Placental pericyte (primary cell): ENCODE measurements at places on chromosomes 7 and 10. TPM values are rescaled to one million over a fixed set of nuclear protein-coding genes. Genes with fewer than 3 reads are reported as not detected.

Gene ASZ1
- not detected in 2 replicates for total RNA-seq

Gene ODAD2
- total RNA-seq = 0.22 and 1.0 TPM in 2 replicates

Gene PNPLA8
- total RNA-seq = 27.1 and 54.9 TPM in 2 replicates

Gene C7orf57
- under 0.01 TPM in 1 of 2 replicates, not detected in the other for total RNA-seq

Gene IDI2
- not detected in 2 replicates for total RNA-seq

Gene CDNF
- total RNA-seq = 0.86 and 1.1 TPM in 2 replicates

Gene TEX36
- total RNA-seq = not detected in 2 replicates

Gene SGCE
- total RNA-seq = 49.7 and 53.0 TPM in 2 replicates

Gene CRHR2
- not detected in 2 replicates for total RNA-seq

Gene PPP1R17
- total RNA-seq = not detected in 2 replicates

Gene SRRM3
- 0.57 and 0.66 TPM in 2 replicates for total RNA-seq

Gene LRIT1
- total RNA-seq = not detected in 2 replicates

Gene NPTX2
- under 0.01 and 4.3 TPM in 2 replicates for total RNA-seq

Gene STAG3
- 0.44 and 1.1 TPM in 2 replicates for total RNA-seq

Gene KCNH2
- 0.22 TPM in 1 of 2 replicates, not detected in the other for total RNA-seq

Gene PLAC9
- 0.29 and 0.44 TPM in 2 replicates for total RNA-seq

Gene GPR15LG
- not detected in 2 replicates for total RNA-seq

Gene MMS19
- 66.7 and 102 TPM in 2 replicates for total RNA-seq

Gene DNAJC9
- total RNA-seq = 11.2 and 51.5 TPM in 2 replicates
